CD4-positive, alpha-beta T cell treated with Interferon gamma for 1 hour (primary cell): ENCODE measurements at places on chromosomes 2 and 18.
A peak's percentile ranks its signal among the peaks of the same experiment; 100 is the strongest.

GRCh38 chr18:47095810-47096209 is 54.5 kb downstream of the HDHD2 start:
- DNase-seq = no peak

GRCh38 chr2:2757764-2758163 is 426.7 kb upstream of the MYT1L start:
- DNase-seq = no peak

DNA sequence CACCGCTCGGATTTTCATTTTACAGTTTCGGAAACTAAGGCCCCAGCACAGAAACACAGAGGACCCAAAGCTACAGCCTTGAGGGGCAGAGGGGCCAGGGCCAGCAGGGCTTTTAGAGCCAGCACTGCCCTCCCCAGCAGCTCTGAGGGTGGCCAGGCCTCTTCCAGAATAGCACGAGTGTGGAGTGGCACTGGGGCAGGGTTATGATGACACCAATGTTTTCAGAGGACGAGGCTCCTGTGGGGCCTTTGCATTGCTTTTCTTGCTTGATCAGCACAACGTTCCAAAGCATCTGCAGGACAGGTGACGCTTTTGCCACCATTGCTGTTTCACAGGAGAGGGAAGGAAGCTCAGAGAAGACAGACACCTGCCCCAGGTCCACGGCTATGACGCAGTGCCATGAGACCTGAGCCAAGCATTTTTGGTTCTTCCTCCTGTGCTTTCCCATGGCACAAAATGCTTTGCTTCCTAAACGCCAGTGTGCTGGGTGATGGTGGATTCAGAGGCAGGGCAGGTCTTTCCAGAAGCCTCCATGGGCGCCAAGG is 126.9 kb downstream of the MBP start:
- no peak for DNase-seq

DNA sequence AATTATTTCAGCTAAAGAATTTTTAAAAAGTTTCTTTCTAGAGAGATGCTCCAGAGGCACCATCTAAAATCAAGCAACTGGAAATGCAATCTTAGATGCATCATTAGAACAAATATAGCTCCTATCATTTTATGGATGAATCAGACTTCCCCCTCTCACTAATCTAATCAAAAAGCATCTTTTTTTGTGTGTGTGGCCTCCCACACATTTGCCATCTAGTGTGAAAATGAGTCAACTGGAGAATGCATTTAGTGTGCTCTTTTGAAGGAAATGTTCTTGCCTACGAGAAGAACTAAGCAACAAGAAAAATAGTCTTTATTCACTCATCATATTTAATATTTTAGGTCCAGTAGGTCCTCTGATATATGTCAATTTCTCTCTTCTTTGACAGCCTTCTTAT is 39.5 kb upstream of the FIGN start:
- no peak for DNase-seq

DNA sequence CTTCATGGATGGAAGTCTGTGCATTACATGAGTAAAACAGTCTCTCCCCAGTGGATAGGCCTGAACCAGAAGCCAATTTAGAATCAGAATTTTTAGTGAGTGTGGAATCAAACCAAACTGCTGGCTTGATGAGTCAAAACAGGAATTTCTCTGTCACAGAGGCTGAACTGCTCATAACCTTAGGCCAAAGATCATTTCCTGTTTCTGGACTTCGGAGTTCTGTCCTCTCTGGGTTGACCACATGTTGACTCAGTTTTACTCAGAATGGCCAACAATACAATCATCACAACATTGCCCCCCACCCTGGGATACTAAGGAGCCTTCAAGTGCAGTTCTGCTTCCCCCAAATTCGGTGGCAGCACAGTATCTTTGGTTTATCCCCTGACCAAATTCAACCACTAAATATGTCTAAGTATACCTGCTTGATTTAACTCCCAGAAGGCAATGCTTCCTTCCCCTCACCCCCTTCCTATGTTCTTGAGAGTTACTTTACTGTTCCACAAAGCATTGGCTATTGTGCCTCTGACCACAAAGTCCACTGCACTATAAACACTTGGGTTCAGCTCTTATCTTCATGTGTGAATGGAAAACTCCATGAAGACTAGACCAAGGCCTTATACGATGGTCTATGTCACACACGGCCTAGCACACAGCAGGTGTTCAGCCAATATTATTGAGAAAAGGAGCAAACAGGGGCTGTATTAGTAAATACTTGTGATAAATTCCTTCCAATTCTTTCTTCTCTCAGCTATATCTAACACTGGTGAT is 67.8 kb downstream of the NXPH2 start:
- no peak for DNase-seq

- no peak for DNase-seq
Measured at GRCh38 chr2:3563521-3563976, 5.4 kb upstream of the RNASEH1 start.

- peak; percentile 33 for DNase-seq
Measured at GRCh38 chr2:20675701-20676352, 8.9 kb downstream of the GDF7 start.

- DNase-seq = no peak
Measured at GRCh38 chr2:205773989-205774388, 91.7 kb downstream of the NRP2 start.

DNA sequence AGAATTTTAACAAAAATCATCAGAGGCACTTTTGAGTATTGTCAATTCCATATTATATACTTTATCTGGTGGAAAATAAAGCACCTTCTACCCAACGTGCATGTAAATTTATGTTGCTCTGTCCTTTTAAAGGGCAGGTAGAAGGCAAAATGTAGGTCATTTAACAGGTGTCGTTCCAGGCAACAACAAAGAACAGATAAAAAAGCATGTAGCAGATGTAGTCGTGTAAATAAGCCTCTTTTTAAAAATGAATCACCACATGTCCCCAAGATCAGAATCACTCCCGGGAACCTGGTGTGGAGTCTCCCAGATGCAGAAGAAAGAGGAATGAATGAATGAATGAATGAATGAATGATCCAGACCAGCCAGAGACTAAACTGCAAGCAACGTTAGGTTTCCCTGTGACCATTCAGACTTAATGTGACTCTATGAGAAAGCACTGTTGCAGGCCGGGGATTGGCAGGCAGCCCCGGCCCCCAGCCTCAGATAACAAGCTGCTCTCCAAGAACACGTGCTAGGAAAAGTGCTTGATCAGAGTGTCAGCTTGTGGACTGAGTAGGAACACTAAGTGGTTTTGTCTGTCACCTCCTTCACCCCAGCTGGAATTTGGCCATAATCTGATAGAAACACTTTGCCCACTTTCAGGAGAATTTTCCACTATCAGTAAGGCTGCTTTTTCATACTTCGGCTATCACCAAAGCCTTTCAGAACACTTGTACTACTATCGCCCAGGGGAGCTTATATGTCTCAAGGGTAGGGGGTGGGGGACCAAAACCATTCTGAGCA is 100.6 kb downstream of the CDK15 start:
- no peak for DNase-seq

- DNase-seq = no peak
Measured at GRCh38 chr18:44696892-44697291, 16.2 kb downstream of the SETBP1 start.

GRCh38 chr2:163121483-163121882 is 282.9 kb upstream of the KCNH7 start:
- no peak for DNase-seq

DNA sequence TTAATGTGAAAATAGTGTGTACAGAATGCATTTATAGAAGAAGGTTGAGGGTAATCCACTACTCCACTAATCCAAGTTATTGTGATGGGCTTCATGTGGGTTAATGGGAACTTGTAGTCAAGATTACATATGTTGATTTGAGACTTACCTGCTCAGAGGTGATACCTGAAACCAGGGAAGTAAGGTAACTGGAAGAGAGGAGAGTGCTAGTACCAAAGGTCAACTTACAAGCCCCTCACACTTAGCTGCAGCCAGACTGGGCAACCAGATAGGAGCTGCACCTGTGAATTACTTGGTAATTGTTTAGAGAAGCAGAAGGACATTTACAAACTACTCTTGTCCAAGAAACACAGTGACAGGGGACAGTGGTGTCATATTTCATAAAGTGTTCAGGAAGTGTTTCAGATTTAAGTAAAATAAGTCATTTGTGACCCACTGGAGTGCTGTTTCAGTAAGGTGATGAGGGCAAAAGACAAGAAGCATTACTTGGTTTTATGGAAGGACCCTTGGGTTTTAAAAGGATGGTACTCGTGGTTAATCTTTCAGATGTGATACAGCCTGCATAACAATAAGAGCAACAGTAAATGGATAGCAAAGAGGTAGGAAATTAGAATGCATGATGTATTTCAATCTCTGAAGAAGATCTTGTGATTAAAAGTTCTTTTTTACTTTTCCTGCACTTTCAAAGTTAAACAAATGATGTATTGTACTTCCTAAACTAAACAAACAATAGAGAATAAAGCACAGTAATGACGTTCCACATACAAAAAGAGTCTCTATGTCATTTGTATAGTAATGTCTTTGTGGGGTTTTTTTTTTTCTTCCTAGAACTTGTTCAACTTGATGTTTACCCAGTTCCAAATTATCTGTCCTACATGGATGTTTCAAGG is 189.3 kb downstream of the PHLPP1 start:
- no peak for DNase-seq

GRCh38 chr2:233850745-233851144 is 3.6 kb downstream of the HJURP start:
- no peak for DNase-seq

GRCh38 chr2:85787981-85788340 is 34.2 kb downstream of the ATOH8 start:
- no peak for DNase-seq

DNA sequence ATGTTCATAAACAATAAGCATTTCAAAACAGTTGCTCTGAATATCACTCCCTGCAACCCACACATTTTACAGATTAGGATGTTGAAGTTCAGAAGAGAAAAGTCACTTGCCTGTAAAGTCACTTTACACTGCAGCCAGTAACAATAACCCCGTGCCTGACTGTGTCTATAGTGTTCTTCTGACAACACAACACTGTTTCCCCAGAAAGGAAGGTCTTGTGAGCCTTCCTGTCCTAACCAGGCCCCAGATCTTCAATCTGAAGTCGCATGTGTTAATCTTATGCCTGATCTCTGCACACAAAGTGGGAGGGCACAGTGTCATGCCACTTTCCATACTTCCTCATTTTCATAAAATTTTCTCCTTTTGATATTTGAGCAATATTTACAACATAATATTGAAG is 120.2 kb downstream of the FEZ2 start:
- DNase-seq = no peak

- no peak for DNase-seq
Measured at GRCh38 chr2:73839653-73840411, 11.1 kb downstream of the STAMBP start.

GRCh38 chr2:235162082-235162836 is 210.4 kb downstream of the SH3BP4 start:
- no peak for DNase-seq

DNA sequence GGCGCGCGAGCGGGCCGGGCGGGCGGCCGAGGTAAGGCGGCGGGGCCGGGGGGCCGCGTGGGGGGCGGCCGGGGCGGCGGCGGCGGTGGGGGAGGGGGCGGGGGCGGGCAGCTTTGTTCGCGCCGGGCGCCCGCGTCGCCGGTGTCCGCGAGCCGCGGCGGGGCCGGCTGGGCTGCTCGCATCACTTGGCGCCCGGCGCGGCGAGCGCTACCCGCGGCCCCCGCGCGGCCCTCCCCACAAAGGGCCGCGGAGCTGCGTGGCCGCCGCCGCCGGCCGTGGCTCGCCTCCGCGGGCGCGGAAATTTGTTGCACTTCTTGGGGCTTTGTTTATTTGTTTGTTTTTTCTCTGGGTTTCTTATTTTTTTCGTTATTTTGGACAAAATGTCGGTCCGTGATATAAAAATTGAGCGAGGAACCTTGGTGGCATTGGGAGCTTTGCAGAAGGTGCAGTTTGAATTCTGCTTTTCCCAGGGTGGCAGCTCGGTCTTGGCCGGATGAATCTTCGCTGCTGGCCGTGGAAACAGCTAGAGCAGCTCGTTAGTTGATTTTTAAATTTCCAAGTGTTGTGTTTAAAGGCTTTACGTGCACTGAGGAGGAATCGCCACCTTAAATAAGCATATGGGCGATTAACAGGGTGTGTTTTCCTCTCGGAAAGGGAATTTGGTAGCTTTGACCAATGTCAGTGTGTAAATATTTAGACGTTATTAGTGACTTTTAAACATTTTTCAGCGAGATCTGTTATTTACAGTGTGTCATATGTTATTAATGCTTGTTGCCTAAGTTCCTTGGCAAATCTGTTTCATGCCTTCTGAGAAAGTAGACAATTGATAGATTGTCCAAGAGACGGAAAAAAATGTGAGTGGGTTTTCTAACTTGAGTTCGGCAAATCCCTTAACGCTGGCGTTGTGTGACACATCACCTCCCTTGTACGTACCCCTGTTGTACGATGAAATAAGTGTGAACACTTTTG is 822 bp downstream of the UBE2E3 start:
- no peak for DNase-seq

- no peak for DNase-seq
Measured at GRCh38 chr2:97868986-97869721, 126.6 kb downstream of the TMEM131 start.

DNA sequence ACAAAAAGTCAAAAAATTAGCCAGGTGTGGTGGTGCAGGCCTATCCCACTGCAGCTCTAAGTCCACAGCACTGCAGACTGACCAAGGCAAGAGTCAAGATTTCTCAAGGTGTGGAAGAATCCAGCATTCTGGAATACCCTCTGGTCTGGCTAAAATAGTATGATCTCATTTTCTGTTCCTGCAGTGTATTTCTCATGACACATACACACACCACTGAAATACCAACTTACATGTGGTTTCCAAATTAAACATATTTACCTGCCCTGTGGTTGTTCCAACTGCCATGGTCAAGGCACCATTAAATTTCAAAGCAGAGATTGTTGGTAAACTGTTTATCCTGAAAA is 30.9 kb downstream of the NOL10 start:
- no peak for DNase-seq

DNA sequence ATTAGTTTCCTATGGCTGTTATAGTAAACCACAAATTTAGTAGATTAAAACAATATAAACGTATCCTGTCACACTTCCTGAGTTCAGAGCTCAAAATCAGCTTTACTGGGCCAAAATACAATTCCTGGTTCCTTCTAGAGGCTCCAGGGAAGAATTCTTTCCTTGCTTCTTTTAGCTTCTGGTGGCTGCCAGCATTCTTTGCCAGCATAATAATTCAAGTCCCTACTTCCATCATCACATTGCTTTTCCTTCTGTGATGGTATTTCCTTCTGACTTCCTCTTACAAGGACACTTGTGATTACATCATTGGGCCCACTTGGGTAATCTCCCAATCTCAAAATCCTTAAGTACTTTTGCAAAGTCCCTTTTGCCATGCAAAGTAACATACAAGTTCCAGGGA is 40.6 kb downstream of the MOB4 start:
- DNase-seq = no peak

DNA sequence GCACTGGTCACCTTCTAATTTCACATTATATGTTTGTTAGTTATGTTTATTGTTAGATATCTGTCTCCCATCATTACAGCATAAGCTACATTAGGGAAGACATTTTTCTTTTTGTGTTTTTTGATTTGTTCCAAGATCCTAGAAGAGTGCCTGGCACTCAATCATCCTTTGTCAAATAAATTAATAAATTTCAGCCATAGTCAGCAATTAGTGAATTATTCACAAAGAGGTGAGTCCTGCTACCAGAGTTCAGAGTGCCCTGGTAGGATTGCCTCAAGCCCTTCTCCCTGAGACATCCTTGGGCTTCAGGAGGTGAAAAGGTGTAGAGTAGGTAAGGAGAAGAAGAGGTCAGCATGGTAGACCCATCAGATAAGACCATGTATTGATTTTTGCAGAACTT is 186.2 kb upstream of the CTAGE1 start:
- DNase-seq = no peak
